ENCODE measurements at places on chromosomes 1 and 21.

DNA sequence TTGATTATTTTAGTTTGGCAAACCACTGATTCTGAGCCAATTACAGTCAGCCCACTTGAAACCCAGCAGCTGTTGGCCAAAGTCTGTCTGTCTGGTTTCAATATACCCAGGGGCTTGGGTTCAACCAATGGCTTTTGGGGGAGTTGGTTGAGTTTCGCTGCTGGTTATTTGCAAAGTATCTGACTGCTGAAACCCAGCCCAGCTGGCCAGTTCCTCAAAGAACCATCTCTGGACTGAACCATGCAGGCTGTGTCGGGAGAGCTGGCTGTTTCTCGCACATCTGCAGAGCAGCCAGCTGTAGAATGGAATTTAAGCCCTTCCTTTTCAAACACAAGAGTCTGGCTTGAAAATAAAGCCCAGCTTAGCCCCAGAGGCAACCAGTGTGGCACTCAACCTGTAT lies 66.0 kb upstream of the PAX7 start:
- DNase-seq, result no peak

GRCh38 chr1:174689524-174689923 lies 241.8 kb downstream of the GPR52 start:
- no peak for DNase-seq

DNA sequence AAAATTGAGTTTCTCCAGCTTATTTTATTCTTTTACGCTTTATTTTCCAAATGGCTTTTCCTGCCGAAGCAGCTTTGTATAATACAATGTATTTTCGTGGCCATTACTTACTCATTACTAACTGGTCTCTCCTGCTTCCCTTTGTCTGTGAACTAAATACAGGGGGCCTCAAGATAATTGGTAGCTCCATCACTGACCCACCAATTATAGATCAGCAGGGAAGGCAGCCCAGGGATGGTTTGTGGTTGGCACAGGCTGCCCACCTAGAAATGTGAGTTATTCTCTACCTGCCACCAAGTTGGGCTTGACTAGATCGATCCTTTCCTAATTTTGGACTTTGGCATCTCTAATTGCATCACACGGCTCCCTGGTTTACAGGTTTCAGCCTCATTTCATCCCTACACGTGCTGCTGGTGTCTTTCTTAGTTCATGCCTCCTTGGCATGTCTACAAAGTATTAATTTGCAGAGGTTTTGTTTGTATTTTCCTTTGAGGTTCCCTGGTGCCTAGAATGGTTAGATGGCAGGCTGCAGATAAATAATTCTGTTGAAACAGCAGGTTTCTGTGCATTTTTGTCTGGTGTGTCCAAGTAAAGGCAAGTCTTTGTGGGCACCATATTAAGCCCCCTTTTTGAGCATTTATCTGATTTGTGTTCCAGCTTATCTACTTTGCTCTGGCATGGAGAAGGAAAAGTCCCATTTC lies 35.2 kb downstream of the PEX14 start:
- no peak for DNase-seq

GRCh38 chr1:114503916-114504422 lies 7.0 kb downstream of the TRIM33 start:
- no peak for DNase-seq

DNA sequence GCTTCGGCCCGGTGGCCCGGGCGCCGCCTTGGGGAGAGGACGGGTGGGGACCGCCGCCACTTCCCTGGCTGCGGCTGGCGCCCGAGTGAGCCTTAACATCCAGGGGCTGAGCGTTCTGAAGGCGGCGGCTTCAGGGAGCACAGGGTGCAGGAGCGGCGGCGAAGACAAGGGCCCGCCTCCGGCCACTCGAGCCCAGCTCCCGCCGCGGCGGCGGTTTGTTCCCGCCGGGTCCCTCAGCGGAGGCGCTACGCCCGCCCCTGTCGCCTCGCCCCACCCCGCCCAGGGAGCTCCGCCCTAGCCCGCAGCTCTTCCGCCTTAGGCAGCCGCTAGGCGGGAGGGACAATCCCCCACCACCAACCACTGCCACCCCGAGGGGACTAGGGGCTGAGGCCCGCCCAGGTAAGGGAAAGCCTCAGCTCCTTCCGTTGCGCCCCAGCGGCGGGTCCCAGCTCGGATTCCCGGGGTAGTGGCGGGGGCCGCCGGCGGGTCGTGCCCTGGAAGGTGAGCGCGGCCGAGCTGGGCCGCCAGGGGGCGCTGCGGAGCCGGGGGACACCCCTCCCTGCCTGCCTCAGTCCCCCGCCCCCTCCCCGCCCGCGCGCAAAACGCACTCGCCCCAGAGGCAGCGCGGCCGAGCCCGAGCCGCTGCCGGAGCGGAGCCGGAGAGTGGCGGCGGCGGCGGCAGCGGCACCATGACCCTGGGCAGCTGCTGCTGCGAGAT lies at the start of gene FOXD2:
FOXD2 (plus strand) TSS at position 598 of the 718 bp plus-strand sequence; CDS start at position 690, 92 bp downstream.
- DNase-seq, result peak; percentile 58

GRCh38 chr21:32253215-32253641 lies 25.6 kb downstream of the MIS18A start:
- DNase-seq, result no peak

DNA sequence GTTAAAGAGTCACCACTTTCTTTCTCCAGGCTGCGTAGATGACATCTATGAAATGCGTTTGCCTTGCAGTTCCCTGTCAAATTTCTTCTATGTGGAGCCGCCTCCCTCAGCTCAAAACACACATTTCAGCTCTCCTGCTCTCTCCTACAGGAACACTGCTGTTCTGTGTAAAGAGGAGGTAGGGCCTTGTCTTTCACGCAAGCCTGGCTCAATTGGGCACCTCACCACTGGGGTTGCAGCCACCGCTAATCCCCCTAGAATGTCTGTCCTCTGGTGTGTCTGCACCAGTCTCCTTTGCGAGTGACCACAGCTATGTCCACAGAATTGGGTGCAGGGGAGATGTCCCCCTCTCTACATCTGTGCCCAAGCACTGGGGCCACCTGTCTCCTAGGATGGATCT lies 31.8 kb upstream of the CFHR4 start:
- no peak for DNase-seq

DNA sequence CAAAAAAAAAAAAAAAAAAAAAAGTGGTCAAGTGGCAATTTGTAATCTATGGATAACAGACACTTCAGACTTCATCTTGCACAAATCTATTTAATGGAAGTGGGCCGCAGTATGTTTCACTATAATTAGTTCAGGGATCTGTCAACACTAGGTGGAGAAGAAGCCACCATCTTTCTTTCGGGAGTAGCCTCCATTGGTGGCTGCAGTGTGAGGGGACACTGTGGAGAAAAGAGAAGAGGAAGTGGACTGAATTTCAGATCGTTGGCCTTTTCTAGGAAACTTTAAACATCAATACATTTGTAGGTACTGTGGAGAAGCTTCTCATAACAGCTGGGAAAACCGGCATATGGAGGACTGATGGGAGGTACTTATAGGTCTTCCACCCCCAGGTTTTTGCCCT lies 8.0 kb upstream of the ELAPOR1 start:
- DNase-seq, result no peak

DNA sequence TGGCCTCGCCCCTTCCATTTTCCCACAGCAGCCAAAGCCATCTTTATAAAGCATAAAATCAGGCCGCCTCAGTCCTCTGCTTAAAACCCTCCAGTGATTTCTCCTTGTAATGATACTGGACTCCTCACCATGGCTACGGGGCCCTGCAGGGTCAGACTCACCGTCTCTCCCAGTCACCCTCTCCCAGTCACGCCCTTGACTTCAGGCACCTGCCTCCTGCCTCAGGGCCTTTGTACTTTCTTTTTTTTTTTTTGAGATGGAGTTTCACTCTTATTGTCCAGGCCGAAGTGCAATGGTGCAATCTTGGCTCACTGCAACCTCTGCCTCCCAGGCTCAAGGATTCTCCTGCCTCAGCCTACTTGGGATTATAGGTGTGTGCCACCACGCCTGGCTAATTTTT lies 47.8 kb downstream of the PIK3CD start:
- DNase-seq, result no peak

DNA sequence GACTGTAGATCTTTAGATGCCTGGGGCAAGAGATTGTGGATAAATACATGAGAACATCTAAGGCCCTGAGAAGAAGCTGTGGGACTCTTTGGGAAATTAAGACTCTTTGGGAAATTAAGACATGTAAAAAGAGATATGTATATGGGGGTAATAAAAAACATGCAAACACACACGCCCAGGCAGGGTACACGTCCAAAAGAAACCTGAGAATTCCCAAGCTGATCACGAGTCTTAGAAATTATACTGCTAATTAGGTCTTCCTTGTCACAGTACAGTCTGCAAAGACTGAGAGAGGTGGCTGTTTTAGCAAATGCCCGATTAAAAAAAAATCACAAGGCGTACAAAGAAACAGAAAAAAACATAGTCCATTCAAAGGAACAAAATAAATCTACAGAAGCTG lies 39.3 kb upstream of the ERO1B start:
- no peak for DNase-seq

GRCh38 chr21:9756677-9757076 lies 764.7 kb upstream of the TPTE start:
- no peak for DNase-seq

- DNase-seq, result no peak
Observed at GRCh38 chr1:245698860-245699259, 544.1 kb downstream of the KIF26B start.

DNA sequence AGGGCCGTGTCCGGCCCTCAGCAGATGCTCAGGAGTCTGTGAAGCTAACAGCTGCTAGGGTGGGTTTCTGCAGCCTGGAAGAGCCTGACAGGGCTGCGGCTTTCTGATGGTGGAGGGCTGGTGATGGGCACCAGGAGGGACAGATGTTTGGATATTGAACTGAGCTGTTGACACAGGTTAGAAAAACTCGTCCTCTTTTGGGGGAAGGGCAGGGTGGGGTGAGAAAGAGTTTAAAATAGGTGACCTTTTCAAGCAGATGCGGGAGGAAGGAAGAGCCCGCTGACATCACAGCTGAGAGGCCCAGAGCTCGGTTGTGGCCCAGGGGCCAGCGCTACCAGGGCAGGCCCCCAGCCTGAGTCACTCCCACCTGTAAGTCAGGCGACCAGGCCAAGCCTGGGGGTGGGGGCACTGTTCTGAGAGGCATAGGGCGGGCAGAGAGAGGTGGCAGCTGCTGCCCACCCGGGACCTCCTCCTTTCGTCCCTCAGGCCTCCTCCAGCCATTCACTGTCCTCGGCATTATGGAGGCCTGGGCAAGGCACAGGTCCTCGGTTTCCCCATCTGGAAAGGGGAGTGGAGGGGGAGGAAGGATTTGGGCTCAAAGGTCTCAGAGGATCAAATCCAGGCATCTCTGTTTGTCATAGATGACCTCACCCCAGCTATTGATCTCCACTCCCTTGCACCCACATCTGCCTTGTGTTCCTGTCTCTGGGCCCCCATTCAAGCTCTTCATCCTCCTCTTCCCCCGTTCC lies 32.3 kb upstream of the ID3 start:
- DNase-seq, result no peak

- no peak for DNase-seq
Observed at GRCh38 chr1:24782689-24783088, 37.4 kb downstream of the CLIC4 start.

GRCh38 chr1:167401260-167401873 lies 117.0 kb downstream of the CD247 start:
- peak; percentile 40 for DNase-seq

DNA sequence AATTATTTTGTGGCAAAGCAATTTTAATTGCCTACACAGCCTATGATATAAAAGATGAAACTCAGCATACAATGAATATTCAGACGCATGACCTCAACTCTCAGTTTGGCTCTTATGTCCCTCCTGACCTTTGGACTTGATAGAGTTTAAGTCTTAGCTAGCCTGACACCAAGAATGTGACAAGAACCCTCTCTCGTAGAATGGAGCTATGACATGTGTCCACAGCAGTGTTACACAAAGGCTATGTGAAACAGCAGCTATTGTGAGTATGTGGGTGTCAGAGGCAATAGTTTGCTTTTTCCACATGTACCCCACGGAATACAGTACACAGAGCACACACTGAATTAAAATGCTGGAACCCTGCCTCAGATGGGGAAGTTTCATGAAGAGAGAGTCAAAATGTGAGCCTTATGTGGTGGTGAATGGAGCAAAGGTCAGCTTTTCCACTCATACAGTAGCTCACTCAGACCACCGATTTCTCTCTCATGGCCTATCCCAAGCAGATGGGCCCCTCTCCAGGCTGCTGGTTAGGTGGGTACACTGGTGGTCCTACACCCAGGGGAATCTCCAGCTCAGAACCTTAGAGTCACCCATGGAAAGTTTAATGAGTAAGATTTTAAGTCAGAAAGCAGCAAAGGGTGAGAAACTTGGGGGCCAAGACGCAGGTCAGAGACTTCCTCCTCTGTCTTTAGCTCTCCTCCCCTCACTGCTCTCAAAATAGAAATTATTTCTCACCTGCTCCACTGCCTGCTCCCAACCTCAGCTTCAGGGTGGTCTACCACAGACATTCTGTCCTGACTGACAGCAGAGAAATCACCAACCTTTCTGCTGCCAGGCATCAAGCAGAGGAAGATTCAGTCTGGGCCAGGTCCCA lies 10.1 kb upstream of the XCL2 start:
- no peak for DNase-seq

- no peak for DNase-seq
Observed at GRCh38 chr1:167454304-167454893, 63.9 kb downstream of the CD247 start.

DNA sequence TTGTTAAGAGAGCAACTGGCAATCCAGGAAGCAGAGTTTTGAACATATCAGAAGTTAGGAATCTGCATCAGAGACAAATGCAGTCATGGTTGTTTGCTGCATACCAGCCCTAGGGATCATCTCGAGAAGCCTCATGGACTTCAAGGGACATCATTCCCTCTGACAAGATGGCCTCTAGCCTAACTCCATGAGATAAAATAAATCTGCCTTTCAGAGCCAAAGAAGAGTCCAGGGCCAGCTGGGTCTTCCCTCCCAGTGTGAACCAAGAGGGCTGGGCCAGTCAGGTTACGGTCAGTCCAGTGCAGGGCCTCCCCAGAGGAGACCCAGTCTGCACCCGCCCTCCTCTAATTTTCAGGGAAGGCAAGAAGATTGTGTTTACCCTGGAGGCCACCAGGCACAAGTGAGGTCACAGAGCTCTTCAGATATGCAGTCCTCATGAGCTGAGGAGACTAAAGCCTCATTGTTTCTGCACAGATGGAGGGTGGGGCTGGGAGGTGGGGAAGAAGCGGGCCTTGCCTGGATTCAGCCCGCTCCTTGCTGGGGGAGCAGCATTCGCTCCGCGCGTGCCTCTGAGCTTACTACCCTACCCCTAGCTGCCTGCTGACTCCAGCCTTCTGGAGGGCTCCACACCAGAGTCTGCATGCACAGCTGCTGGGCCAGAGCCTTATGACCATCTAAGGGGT lies 52.8 kb downstream of the CAPN2 start:
- DNase-seq, result peak; percentile 84

Data from head of caudate nucleus (tissue), 42 donors.